ENCODE measurements at places on chromosomes 1 and 21.

- no peak for DNase-seq
Observed at GRCh38 chr1:192691041-192691440, 55.1 kb downstream of the RGS13 start.

DNA sequence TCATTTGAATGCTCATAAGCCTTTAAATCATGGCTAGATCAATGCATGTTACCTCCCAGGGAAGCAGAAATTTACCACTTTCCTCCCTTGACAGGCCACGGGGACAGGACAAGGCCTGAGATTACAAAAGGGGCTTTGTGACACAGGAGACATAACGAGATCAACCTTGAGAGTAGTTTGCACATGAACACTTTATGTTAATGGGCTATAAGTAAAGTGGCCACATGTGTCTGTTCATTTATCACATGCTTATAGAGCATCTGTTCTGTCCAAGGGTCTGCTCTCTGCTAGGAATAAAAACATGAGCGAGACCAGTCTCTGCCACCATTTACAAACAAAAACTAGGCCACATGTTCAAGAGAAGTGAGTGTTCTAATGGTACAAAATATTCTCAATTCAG, 144.1 kb upstream of the C8B start:
- no peak for DNase-seq

DNA sequence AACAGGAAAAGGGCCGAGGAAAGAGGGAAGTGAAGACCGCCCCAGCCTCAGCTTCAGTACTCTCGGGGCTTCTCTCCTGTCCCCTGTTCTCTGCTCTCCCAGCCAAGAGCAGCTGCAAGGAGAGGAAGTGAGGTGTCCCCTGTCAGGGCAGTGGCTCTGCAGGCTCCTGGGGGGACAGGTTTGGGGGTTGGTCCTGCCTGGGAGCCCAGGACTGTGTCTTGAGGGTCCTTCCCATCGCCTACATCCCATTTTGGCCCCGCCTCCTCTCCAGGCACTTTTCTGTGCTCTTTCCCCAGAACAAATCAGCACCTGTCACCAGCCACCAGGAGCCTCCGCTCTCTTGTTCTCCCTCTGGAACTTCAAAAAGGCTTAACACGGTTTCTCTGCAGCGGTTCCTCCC, 82.6 kb downstream of the VWA5B1 start:
- DNase-seq = no peak

DNA sequence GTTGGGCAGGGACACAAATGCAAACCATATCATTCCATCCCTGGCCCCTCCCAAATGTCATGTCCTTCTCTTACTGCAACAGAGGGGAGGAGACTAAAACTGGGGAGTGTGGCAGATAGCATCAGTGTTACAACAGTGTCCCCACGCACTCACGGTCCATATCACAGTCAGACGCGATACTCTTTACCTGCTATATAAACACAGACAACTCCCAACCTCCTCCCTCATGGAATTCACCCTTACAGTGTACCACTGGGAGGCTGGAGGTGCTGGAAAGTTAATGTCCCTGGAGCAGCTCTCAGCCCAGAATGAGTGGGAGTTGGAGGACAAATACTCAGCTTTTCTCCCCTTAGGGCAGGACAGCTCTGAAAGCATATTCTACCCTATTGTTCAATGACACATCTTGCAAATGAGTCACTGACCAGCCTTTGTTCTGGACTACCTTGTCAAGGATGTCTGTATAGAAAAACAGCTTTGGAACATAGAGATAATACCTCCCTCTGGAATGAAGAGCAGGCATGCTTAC, 445.9 kb downstream of the SETD4 start:
- no peak for DNase-seq

GRCh38 chr21:29418813-29419212, 120.1 kb downstream of the BACH1 start:
- no peak for DNase-seq

DNA sequence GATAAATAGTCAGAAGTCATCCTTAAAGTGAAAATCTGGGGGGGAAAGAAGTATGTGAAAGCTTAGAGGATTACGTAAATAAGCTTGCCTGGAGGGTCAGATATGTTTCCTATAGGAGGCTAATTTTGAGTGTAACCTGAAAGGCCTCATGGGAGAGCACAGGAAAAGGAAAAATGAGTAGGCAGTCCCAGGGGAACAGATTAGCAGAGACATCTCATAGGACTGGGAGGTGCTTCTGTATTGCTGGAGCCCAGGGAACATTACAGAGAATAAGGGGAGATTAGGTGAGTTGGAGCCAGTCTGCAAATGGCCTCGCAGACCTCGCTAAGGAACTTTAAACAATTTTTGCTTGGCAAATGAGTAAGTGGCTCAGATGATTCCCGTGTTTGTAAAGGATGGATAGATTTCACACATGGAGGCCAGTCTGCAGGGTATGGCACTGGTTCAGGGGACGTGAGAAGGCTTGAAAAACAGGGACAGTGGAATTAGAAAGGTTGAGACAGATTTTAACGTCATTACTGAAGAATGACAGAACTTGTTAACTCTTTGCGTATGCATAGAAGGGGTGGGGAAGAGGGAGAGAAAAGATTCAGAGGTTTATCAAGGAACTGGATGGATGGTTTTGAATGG, 149.1 kb downstream of the GREM2 start:
- no peak for DNase-seq

DNA sequence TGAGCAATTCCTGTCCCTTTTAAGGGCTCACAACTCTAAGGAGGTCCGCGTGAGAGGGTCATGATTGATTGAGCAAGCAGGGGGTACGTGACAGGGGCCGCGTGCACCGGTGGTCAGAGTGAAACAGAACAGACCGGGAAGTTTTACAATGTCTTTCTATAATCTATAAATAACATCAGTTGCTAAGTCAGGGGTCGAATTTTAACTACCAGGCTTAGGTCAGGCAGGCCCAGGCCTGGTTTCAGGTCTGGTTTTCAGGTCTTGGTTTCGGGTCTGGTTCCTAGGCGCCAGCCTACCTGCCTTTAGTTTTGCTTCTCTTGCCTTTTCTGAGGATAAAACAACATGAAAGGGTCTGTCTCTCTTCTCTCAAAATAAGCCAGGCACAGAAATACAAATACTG, 476.0 kb upstream of the CAMK1G start:
- DNase-seq = no peak

Data from stimulated activated CD4-positive, alpha-beta T cell treated with anti-CD3 and anti-CD28 coated beads, Interleukin-2, amount 100 ng/mL, for 48 hours (primary cell).